ENCODE measurements at places on chromosomes 1 and 21.

DNA sequence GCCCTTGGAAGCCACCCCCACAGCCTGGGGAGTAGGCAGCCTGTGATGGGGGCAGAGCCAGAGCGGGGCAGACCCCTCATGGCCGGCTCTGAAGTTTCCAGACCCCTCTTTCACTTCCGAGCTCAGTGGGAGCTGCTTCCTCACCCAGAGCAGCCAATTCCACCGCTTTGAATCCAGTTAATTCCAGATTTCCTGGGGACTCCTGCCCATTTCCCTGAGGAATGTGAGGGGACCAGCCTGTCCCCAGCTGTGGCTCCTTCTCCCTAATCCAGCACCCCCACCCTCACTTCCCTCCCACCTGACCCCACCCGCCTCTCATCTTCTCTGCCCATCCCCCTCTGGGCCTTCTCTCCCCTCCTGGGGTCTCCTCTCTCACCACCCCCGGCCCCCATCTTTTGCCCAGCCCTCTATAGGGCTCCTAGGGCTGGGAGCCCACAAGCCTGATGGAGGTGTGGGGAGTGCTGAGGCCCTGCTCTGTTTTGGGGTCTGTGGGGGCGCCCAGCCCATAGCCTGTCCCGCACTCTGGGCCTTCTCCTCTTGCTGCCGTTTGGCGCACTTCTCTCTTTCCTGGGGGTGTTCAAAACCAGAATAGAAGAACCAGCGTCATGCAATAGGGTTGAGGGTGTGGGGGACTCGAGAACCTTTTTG lies 26.2 kb upstream of the TNFRSF1B start:
- no peak for DNase-seq

DNA sequence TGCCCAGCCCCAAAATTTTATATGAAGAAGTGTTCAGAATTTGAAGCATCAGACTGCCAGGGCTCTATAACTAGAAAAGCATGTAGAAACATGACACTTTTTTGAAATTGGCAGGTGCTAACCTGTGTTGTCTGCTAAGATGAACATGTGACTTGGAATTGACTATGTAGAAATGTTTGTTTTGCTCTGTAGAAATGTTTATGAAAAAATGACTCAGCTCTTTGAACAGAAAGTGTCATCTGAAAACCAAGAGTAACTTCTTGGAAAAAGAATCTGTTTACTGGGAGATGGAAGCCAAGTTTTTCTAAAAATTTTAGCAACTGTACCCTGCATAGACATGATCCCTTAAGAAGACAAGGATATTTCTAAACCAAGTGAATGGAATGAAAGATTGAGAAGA lies 59.2 kb downstream of the LHX9 start:
- DNase-seq = no peak

DNA sequence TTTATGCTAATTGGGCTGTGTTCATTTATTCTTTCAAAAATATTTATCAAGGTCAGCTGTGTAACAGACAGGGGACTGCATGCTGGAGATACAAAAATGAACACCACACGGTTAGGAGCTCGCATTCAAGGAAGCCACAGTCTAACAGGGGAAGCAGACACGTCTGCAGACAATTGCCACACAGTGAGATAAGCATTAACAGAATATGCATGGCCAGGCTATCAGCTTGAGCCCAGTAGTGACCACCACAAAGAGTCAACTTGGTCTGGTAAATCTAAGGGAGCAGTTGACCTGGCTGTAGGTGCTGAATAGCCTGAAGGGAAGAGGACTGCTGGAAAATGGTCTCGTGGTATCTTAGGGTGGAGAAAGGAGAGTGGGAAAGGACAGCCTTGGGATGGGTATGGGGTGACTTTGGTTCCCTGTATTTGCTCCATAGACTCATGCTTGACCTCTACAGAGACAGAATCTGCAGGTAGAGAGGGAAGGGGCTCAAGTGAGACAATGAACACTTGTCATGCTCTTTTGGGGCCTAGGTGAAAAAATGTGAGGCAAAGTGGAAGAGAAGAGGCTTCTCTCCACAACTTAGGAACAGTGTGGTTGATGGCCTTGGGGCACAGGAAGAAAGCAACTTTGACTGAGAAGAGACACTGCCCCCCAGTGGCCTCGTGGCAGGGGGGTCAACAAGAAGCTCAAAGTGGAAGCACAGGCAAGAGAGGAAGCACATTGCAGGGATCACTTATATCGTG lies 7.6 kb upstream of the NPL start:
- peak; percentile 85 for DNase-seq

DNA sequence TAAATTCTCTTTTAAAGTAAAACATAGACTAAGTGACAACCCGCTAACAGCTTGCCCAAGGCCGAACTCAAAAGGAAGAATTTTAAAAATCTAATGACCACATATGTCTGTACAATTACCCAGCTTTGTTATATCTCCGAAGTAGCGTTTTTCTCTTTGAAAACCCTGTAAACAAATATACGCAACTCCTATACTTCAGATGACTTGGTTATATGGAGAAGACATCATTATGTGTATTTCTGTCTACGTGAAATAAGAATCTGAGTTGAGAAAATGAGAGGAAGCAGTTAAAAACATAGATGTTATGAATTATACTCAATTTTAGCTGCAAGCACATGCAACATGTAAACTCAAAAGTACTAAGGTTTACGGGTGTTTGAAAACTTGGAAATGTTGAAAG lies 2.0 kb downstream of the PBX1 start:
- no peak for DNase-seq

DNA sequence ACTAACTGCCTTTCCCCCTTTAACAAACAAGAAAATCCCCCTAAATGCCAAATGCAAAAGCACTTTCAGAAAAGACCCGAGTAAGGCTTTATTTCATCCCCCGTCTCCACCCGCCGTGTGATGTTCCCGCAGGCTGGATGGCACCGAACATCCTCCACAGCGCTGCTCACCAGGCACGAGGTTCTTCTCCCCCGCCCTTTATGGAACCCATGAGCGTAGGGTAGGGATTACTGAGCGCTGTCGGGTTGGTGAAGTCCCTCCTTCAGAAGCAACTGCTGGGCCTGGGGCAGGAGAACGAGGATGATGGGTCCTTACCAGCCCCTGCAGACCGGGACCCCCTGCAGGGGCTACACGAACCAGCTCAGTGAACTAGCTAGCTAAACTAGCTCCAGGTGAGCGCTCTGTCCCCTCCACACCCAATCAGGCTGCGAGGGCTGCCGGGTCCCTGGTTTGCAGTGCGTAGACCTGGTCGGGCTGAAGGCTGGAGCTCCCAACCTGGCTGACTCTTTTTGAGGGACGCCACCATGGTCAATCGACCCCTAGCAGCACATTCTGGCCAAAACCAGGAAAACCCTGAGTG lies 80.4 kb downstream of the ITPKB start:
- DNase-seq = no peak
